ENCODE measurements at places on chromosomes 6 and 20. TPM values are rescaled to one million over a fixed set of nuclear protein-coding genes. Genes with fewer than 3 reads are reported as not detected.

DNA sequence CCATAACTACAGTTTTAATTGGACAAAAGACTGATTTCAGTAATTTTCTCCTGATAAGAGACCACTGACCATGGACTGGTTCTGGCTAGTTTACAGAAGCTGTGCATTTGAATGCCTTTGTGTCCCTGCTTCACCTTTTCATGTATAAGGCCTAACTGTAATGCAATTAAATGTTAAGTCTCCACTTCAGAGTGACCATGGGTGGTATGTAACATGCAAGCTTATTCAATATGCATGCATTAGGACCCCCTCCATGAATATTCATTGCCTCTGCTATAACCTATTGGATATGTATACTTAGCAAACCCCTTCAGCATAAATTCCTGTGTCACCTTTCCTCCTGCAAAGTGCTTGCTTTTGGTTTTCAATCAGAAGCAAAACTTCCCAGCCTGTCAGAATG is 2.2 kb downstream of the UBD start:
- DNase-seq, result no peak

DNA sequence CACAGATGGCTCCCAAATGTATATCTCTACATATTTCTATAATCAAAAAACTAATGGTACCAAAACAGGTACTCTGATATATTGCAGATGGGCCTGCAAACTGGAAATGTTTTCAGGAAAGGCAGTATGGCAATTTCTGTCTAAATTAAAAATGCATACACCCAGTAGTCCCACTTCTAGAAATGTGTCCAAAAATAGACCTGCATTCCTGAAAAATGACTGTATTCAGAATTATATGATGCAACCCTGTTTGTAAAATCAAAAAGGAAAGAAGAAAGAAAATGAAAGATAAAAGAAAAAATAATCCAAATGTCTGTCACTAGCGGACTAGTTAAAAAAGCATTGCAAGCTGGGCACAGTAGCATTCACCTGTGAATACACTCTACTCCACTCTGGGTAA is 12.9 kb upstream of the MICB start:
- DNase-seq, result no peak

GRCh38 chr6:20117474-20117873 is 94.8 kb downstream of the MBOAT1 start:
- no peak for DNase-seq

DNA sequence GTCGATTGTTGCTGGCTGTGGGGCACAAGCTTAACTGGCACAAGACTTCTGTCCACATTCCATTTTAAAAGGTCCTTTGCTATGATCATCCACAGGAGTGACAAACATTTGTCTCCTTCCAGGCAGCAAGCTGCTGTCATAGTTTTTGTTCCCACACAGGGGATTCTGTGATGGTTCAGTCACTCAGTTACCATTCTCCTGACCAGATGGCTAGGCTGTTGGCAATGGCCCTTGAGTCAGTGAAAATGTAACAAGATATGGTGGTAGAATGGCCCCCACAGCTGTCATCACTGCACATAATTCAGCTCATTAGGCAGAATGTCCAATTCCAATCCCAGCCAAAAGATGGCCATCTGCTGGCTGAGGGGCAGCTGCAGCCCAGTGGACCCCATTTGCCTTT is 13.7 kb downstream of the BPIFA1 start:
- no peak for DNase-seq

Gene KHDC1L
- total RNA-seq, result not detected

DNA sequence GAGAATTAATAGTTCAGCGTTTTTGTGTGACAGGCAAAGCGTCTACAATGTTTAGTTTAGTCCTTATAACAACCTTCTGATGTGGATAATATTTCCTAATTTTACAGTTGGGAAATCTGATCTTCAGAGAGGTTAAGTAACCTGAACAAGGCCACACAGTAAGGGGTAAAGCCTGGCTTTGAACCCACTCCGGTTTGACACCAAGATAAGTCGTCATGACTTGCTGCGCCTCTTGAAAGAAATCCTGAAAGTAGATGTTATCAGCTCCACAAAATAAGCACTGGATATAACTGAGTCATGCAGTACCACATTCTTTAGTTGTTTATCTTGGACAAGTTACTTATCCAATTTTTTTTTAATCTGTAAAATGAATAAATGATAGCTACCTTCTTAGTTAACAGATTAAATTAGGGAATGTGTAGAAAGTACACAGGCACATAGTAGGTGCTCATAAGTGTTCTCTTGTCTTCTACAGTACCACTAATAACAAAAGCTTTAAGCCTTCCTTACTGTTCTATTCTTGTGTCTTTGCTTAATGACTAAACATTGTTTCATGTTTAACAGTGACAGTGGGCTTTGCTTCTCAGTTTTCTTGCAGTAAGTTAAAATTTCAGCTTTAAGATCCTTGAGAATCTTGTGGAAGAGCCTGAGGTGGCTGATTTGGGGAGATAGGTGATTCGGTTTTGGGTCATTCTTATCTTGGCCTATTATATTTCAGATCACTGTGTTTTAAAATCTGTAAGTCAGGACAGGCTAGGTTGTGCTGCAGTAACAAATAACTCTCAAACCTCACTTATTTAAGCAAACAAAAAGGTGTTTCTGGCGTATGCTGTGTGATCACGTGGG is 2.1 kb downstream of the HIVEP1 start:
- no peak for DNase-seq

Gene C4B
- total RNA-seq, result 323 TPM

GRCh38 chr20:6407163-6407562 is 284.3 kb upstream of the FERMT1 start:
- no peak for DNase-seq

DNA sequence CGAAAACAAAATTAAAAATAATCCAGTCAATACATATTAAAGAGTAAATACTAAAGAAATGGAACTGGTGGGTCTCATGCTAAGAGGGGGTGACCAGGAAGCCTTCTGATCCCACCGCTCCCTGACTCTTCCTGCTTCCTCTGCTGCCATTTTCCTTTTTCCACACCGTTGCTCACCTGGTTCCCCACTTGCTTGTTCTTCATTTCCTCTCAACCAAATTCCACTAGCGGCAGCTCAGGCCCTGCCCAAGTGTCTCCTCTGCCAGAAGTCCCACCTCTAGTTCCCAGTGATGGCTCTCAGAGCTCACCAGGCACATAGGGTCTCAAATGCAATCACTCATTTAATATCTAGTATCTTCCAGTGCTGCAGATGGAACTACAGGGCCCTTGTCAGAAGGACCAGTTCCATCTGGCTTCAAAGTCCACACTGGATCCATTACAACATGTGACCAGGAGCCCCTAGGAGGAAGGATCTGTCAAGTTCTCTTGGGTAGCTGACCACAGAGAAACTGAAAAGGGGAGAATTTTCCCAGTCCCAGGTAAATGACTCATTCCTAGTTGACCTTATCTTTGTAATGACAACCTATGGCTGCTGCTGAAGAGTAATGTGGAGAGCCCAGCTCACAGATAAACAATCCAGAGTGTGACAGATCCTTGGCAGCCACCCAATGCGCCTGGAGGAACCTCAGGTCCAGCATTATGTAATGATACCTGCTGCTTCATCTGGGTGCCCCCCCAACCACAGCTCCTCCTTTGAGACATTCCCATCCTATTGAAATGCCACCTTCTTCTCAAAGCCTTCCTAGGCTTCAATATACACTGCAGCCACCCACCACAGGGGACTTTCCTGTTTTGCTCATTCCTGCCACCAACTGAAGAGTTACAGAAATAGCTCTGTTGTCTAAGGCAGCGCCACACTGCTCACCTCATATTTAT is 38.2 kb downstream of the ELMO2 start:
- DNase-seq, result no peak

DNA sequence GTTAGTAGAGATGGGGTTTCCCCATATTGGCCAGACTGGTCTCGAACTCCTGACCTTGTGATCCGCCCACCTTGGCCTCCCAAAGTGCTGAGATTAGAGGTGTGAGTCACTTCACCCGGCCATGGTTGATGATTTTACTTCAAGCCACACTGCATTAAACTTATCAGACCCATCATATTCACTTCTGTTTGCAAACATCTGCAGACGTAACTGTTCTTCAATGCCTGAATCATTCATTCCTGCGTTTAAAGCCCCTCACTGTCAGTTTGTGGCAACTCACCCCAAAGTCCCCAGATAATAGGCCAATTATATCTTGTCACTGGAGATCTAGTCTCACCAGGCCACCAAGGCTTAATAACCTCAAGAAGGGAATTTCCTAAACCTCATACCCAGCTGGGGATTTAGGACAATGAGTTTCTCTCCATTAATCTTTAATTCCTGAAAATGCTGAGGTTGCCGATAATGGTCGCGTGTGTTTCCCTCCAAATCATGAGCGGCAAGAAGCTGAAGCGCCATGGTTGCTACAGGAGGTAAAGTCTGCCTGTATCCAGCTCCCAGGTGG is 229.6 kb downstream of the LY86 start:
- DNase-seq, result no peak

Gene RAET1L
- total RNA-seq, result not detected

- no peak for DNase-seq
Measured at GRCh38 chr20:52150440-52151258, 40.9 kb downstream of the ZFP64 start.

DNA sequence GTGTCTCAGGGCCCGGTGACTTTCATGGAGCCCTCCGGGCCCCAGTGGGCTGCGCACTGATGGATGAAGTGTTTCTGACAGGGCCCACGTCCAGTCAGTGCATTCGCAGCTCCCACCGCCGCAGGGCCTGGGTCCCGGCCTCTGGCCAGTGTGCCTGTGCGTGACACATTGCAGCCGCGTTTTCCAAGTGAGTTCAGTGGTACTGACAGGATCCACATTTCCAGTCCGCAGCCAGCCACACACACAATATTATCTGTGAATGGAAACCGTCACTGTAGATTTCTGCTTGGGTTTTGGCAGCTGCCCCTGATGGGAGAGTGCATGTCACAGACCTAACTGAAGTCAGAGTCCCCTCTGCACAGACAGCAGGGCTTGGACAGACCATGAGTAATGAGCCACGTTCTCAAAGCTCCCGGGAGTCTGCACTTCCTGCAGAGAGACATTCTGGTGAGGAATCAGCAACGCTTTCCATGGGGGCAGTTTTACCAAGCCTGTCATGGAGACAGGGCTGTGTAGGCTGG is 171.4 kb downstream of the MYLK4 start:
- DNase-seq, result no peak

GRCh38 chr20:10115021-10115420 is 80.2 kb downstream of the ANKEF1 start:
- DNase-seq, result no peak

- no peak for DNase-seq
Measured at GRCh38 chr6:17919496-17919895, 67.9 kb downstream of the KIF13A start.

Gene FRK
- total RNA-seq, result 5.9 TPM

GRCh38 chr6:29696147-29697125 is 15.5 kb upstream of the ZFP57 start:
- no peak for DNase-seq

Gene XKR7
- not detected for total RNA-seq

Gene CAGE1
- not detected for total RNA-seq

DNA sequence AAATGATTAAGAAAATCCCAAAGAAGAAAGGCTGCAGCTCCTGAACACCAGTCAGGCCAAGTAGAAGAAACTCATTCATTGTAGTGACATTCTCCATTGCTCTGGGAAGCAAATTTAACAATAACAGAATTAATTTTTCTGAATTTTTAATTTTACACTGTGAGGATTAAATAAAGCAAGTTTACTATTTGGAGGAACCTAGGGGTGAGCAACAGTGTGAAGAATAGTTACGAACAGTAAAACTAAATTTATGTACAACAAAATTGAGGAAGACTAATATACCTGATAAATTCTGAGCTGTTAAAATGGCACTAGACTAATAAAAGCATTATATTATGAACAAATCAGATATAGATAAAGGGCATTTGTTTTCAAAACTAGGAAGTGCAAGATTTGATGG is at the start of gene OR12D3:
Gene OR12D3, minus strand, starts transcription at position 101 of the 400 bp plus-strand sequence. Its CDS starts 4 bp downstream, at position 97.
- no peak for DNase-seq

DNA sequence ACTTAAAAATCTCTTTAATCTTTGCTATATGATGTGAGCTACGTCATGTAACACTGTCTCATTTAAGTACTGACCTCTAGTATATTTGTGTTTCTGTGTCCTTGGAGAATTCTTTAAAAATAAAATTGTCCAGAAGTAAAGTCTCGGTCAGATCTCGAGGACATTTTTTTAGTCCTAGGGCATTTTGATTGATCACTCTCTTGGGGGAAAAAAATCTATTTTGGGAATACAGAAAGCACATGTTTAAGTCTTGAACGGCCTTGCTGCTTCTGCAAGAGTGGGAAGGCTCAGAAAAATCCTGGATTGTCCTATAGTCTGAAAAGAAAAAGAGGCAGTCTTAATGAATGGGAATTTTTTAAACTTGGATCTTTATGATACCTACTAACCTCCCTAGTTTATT is 234.3 kb downstream of the UTRN start:
- DNase-seq, result no peak

GRCh38 chr20:48665785-48666184 is 162.0 kb downstream of the PREX1 start:
- DNase-seq, result no peak

DNA sequence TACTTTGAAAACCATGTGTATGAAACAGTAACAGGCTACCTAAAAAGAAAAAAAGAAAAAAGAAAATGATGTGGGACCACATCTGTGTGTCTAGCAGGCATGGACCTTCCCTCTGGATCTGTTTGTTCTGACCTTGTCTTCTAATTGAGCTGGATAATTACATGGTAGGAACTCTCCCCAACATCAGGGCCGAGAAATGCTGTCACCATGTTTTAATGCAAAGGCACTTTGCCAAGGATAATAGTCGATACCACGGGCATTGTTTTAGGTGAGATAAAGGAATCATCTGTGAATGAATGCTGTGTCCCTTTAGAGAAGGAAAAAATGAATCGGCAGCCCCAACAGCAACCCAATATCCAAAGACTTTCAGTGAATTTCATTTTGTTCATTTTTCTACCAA is 149.1 kb downstream of the ZDHHC14 start:
- DNase-seq, result no peak

- DNase-seq, result no peak
Measured at GRCh38 chr6:54058236-54058635, 53.0 kb upstream of the MLIP start.

DNA sequence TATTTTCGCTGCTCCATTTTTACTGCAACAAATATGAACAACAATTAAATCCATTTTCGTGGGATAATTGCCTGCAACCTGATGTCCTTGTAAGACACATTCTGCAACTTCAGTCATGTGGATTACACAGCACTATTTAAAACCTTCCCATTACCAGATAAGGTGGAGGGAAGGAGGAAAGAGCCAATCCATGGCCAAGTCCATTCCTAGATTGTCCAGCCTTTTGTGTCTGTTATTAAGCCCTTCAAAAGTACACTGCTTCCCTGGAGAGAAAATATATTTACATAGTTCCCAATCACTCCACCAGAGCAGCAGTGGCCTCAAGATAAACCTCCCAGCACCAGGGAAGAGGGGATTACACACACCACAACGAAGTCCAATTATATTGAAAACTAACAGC is 347.9 kb downstream of the CDH26 start:
- no peak for DNase-seq

Measured in breast epithelium (tissue), 4 donors.